ENCODE measurements at places on chromosomes 16 and 17.

- DNase-seq = peak; percentile 19
Measured at GRCh38 chr17:80832266-80832676, 159.4 kb upstream of the CHMP6 start.

DNA sequence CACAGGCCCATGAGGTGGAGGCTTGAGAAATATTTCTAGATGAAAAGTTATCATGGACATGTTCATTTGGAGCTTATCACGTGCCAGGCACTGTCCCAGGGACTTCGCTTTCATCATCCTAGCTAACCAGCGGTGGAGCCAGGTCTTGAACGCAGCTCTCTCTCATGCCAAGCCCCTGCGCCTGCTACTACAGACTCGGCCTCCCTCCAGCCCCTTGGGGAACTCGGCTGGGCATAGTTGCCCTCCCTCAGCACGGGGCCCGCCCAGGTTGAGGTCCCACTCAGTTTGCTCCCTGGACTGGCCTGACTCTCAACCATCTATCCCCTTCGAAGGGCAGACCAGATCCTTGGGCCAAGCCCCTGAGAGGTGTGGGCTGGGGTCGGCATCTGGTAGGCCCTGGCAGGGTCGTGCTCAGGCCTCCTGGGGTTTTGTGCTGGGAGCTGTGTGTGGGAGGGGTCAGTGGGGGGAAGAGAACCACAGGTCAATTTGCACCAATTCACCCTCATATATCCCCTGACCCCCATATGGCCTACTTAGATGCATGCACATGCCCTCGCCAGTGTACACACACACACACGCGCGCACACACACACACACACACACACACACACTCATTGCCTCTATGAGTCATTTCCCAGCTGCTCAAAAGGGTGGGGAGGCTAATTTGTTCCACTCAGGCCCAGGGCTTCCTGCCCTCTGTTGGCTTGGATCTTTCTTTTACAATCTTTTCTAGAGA is 12.1 kb upstream of the SCN4A start:
- DNase-seq = peak; percentile 84

DNA sequence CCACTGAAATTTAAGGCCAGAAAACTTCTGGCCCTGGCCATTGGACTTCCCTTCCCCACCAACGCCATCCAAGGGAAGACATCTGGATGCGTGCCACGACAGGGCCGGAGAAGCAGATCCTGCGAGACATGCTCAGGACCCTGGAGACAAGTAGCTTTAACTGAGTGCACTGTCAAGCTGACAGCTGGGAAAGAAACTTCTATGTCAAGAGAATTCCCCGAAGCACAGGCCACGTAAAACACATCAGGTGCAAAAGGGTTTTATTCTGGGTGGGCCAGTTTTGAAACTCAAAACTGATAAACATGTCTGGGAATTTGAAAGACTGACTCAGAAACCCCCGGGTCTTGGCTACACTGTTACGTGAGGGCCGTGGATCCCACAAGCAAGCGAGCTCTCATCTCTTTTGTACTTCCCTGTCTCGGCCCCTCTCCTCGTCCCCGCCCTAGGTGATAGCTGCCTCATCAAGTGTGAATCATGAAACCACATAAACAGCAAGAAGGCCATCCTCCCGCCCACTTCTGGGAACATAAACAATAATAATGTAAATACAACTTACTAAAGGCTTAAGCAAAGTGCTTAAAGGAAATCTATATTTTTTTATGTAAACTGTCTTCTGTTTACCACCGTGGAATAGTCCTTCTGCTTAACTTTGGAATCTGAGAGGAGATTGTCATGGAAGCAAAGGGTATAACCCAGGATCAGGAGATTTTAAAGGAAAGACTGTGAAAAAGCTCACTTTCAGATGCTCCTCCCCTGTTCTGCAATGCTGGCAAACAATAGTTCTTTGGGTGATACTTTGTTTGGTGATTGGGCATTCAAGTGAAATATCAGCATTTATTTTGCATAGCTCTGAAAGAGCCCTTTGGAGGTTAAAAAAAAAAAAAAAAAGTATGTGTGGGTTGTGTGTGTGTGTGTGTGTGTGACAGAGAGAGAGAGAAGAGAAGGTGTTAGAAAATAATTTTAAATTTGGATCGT is 406.0 kb upstream of the MAF start:
- no peak for DNase-seq

DNA sequence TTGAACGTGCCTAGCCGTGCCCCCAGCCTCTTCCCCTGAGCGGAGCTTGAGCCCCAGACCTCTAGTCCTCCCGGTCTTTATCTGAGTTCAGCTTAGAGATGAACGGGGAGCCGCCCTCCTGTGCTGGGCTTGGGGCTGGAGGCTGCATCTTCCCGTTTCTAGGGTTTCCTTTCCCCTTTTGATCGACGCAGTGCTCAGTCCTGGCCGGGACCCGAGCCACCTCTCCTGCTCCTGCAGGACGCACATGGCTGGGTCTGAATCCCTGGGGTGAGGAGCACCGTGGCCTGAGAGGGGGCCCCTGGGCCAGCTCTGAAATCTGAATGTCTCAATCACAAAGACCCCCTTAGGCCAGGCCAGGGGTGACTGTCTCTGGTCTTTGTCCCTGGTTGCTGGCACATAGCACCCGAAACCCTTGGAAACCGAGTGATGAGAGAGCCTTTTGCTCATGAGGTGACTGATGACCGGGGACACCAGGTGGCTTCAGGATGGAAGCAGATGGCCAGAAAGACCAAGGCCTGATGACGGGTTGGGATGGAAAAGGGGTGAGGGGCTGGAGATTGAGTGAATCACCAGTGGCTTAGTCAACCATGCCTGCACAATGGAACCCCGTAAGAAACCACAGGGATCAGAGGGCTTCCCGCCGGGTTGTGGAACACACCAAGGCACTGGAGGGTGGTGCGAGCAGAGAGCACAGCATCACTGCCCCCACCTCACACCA is 724 bp downstream of the GAA start:
- peak; percentile 25 for DNase-seq

DNA sequence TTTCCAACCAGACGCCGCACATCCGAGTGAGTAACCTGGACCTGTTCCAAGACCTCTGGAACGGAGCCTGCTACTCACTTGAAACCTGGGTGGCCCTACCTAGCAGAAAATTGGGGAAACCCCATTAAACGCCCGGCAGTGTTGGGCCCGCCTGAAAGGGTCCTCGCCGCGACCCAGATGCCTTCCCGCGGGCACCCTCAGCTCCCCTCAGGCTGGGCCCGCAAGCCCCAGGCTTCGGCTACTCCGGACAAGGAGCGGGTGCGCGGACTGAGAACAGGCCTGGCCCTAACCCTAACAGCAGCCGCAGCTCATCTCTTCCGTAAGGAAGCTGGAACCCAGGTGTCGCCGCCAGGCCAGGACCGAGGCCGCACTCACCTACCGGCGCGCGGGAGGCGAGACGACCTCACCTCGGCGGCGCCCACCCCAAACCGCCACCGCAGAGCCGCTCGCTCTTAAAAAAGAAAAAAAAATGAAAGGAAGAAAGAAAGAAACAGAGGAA is 344 bp downstream of the PSME3IP1 start:
- DNase-seq = peak; percentile 74

- no peak for DNase-seq
Measured at GRCh38 chr17:75588596-75589011, 1.0 kb downstream of the MYO15B start.

DNA sequence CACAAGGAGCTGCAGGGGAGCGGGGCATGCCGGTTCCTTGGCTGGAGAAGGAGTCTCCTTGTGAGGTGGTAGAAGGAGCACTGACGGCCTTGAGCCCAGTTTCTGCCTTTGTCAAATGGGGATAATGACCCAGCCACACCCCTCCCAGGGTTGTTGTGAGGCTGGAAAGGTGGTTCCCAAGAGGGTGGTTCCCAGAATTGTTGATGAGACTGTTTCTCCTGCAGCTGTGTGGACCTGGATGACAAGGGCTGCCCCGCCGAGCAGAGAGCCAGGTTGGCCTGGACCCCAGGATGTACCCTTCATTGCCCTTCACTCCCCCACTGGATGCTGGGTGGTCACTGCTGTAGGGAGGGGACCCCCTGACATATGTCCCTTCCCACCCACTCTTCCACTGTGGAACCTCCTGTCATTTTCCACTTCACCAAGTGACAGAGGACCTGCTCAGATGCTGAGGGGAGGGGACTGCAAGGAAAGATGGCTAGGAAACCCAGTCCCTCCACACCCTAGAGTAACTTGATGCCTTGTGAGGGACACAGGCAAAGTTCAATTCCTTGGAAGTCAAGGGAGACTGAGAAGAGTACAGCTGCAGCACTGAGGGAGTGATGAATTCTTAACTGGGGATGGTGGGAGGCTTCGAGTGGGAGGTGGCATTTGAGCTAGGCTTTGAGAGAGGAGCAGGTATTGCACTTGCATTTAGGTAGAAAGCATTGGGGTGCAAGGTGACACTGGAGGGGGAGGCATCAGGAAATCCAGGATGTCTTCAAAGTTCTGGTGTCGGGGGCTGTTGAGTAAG is 10.6 kb downstream of the MIEN1 start:
- DNase-seq = no peak

- DNase-seq = peak; percentile 65
Measured at GRCh38 chr16:86306011-86306644, 204.2 kb upstream of the FOXF1 start.

DNA sequence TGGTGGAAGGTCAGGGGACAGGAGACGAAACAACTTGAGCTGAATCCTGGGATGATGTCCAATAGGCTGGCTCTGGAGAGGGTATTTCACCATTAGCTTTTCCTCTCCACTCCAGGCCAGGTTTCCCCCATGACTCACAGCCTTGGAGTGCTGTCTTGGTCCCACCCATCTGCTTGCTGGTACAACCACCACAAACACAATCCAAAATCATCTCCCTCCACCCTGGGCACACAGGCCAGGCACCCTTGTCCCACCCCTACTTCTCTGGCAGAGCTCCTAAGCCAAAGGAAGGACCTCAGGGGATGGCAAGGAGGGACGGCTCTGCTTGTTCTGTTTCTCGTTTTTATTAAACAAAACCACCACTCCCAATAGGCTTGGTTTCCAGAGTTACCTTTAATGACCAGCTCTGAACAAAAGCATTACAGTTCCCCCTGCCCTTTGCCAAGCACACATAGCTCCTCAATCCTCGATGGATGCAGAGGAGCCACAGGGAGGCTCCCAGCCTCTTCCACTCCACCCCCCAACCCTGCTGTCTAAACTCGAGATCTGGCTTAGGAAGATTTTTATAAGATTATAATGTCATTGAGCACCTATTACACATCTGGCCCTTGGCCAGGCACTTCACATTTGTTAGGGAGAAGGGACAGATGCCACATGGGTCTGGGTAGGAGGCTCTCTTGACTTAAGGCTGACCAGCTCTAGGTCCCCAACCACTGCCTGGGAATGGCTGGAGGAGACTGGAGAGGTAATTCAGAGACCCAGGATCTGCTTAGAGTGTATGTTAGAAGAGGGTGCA is 13.3 kb downstream of the CAVIN1 start:
- peak; percentile 90 for DNase-seq

DNA sequence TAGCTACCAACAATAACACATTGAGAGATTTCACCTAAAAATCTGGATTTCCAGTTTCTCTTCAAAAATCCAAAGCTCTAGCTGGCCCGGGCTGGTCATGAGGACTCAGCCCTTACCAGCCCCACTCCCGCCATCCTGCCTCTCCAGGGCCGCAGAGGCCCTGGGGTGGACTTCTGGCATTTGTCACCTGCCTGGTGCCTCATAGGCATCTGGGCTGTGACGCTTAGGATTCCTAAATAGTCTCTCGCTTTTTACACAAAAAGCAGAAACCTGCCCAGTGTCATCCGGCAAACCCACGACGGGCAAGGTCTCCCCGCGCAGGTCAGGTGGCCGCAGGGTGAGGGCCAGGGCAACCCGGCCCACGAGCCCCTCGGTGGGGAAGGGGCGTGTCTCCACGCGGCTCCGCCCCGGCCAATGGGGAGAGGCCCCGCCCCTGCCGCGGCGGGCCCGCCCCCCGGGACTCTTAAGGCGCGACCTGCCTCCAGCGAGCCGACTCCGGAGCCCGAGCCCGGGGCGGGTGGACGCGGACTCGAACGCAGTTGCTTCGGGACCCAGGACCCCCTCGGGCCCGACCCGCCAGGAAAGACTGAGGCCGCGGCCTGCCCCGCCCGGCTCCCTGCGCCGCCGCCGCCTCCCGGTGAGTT is at the start of gene VASN:
Gene VASN (plus strand): TSS at position 492 of the 644 bp plus-strand sequence. CDS start 9,030 bp downstream, outside the sequence.
- DNase-seq = peak; percentile 63

DNA sequence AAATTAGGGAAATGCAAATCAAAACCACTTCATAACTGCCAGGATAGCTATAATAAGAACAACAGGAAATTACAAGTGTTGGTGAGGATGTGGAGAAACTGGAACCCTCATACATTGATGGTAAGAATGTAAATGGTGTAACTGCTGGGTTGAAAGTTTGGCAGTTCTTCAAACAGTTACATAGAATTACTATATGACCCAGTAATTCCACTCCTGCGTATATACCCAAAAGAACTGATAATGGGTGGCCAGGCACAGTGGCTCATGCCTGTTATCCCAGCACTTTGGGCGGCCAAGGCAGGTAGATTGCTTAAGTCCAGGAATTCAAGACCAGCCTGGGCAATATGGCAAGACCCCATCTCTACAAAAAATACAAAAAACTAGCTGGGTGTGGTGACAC is 4.5 kb upstream of the CMTM4 start:
- no peak for DNase-seq

DNA sequence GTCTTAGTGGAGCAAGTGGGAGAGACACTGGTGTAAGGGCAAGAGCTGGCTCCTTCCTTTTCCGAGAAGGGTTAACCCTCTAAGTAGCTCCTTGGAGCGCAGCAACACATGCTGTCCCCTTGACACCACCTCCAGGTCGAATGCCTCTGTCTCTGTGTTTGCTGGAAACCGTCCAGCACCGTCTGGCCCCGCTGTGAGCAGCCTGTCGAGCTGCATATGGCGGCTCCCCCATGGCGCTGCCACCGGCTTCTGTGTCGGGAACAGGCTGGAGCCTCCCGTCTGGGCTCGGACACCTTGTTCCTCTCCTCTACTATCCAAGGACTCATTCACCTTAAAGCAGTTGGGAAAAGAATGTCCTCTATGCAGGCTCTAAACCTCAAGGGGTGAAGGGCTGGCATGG is 28.9 kb upstream of the WSCD1 start:
- DNase-seq = no peak

- no peak for DNase-seq
Measured at GRCh38 chr16:31474173-31474714, 2.3 kb downstream of the TGFB1I1 start.

DNA sequence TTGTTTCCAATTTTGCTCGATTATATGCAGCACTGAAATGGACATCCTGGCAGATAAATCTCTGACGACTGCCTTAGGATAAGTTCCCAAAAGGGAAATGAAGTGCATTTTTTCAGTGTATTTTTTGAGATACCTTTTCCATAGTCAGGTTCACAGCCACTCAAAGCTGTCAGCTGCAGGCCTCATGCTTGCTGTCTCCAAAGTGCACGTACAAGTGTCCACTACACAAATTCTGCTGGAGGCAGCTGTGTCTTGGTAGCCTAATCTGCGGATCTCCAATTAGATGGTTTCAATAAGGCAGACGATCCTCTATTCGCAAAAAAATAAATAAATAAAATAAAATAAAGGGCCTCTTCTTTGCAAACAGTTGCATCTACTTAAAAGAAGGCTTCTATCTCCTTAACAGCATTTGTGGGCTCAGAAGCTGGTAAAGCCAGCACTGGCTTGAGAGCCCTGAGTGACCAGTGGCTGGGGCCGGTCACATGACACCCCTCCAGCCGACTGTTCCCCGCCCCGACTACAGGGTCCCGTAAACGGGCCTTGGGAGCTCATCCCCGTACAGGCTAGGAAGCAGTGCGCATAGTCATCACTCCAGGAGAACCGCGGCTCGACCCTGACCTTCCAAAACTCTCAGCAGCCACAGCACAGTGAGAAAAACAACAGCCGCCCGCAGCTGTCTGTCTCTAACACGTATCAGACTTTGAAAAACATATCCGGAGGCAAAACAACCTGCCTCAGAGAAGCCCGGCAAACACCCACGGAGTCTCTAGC is 18.8 kb downstream of the RPH3AL start:
- peak; percentile 57 for DNase-seq
